Activated T-cell treated with anti-CD3 and anti-CD28 coated beads, Interleukin-2, amount 50 U/mL, for 48 hours (primary cell): ENCODE measurements at places on chromosomes 3 and 15.

DNA sequence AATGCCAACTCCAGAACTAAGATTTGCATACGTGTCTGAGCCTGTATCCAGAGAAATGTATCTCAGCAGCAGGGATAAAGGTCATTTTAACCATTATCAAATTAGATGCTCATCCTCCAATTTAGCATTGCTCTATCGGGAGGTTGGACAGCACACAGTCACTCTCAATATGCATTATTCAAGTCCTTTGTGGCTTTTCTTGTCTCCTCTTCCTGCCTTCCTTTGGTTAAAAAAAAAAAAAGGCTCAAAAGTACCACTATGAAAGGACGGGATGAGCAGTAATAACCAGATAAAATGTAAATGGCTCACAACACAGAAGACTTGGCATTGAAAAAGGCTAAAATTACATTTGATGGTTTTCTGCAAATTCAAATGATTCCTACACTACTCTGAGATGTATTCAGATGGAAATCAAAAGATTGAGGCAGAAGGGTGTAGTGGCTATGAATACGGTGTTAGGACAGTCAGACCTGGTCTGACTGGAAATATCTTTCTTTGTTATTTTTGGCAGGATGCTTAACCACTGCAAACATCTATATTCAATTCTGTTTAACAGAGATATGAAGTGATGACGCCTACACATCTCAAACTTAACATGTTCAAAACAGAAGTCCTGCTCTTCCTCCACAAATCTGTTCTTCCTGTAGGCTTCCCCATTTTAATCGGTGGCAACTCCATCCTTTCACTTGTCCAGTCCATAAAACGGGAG lies 109.6 kb downstream of the ADAMTS9 start:
- DNase-seq: no peak

- DNase-seq: no peak
Measured at GRCh38 chr3:63585927-63586326, 66.5 kb upstream of the SNTN start.

DNA sequence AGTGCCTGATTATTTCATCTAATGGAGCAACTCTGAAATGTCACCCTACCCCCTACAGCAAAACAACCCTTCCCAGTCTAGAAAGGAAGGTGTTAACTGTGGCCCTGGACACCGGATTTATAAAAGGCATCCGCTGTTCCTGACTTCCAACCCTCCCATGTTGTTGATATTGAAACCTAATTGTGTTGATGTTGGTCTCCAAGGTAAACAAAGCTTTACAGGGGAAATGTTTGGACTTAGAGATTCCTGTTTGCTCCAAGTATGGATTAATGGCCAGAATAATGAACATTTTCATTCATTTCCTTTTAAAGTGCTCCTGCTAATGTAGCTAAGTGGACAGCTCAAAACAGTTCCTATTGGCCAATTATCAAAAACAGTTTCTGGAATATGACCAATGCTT lies 19.4 kb upstream of the LMCD1 start:
- no peak for DNase-seq

- DNase-seq: no peak
Measured at GRCh38 chr15:86481720-86482119, 402.0 kb downstream of the AGBL1 start.

DNA sequence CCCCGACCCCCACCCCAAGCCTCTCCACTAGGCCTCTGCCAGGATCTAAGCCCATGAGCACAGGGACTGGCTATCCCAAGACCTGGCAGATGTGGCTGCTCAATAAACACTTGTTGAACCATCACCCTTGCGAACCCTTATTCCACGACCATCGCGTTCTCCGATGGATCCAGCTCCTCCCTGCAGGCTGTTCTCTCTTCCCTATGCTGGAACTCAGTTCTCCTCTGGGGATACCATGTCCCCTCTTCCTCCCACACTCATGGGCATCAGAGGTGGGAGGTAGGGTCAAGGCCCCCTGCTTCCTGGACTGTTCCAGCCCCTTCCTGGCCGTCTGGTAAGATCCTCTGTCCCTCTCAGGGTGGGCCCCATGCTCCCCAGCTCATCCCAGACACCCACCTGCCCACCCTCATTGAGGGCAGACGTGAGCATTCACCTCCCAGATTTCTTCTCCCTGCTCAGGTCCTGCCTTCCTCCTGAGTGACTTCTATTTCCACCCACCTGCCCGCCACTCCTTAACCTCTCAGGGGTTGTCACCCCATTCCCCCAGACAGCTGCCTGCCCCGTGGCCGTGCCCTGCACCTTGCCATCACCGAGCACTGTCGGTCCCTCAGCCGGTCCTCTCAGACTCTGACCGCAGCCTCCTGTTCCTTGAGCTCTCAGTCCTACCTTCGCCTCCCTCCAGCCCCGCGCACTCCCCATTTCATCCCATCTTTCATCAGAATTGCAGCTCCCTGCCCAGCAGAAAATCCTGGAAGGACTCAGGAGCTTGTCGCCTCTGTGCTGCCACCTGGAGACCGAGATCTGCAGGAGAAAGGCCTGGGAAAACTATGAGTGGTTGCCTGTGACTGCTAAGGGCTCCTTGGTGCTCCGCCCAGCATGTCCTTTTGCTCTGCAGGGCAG lies 42.0 kb downstream of the PML start:
- DNase-seq: no peak

DNA sequence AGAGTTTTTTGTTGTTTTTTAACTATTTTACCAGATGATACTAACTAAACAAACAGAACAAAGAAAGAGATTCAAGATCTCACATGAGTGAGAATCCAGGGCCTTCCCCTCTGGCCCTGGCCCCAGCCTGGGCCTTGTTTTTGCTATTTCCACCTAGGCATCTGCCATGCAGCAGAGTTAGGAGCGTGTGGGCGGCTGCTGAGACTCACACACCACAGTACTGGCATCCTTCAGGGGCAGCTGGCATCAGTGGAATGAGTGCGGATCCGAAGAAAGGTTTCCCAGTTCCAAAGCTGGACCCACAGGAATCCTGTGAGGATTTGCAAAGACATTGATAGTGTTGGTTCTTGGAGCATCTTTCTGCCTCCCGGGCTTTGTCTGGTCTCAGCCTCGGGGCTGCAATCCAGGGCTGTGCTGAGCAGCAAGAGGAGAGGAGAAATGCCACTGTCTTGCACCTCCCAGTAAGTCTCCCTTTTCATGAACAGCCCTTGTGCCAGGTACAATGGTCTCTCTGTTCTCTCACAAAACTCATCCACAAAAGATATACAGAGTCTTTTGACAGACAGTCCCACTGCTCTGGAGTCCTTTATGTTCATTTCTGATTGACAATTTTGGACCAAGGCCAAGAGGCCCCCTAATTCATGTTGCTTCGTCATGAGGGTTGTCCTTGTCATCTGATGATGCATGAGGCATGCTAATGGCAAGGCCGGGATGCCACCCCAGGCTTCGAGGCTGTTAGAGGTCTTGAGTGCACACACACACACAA lies 46.6 kb downstream of the APH1B start:
- DNase-seq: no peak

DNA sequence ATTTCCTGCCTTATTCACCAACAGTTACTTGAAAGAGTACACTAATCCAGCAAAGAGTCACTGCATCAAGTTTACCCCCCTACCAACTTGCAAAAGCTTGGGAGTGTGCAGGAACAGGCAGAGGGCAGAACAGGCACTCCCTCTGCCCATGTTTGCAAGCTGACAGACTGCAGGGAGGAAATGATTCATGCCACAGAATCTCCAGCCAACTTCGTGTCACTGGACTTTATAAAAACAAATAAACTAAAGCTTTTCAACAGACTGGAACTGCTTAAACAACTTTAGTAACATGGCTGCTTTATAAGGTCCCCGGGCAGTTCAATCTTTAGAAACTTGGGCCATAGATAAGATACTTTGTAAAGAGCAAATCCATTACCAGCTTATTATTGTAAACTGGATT lies 129.5 kb downstream of the THRB start:
- DNase-seq: no peak

GRCh38 chr15:66515901-66516322 lies 10.8 kb downstream of the ZWILCH start:
- no peak for DNase-seq

DNA sequence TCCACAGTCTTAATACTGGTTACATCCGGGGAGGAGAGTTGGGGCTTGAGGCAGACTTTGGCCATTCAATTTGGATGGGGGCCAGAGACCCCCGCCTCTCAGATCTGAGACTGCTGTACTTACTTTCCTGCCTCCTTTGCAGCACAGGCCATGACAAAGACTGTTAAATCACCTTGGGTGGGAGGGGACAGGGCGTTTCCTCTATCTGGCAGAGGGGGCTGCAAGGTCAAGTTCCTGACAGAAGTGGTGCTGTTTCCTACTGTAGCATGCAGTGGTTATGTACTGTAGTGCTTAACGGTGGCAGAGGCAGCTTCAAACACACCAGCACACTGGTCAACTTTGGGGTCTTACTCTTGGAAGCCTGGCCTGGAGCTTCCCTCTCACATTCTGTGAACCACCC lies 261.2 kb upstream of the LRRFIP2 start:
- DNase-seq: no peak

GRCh38 chr3:66326340-66326739 lies 105.5 kb downstream of the SLC25A26 start:
- DNase-seq: no peak

DNA sequence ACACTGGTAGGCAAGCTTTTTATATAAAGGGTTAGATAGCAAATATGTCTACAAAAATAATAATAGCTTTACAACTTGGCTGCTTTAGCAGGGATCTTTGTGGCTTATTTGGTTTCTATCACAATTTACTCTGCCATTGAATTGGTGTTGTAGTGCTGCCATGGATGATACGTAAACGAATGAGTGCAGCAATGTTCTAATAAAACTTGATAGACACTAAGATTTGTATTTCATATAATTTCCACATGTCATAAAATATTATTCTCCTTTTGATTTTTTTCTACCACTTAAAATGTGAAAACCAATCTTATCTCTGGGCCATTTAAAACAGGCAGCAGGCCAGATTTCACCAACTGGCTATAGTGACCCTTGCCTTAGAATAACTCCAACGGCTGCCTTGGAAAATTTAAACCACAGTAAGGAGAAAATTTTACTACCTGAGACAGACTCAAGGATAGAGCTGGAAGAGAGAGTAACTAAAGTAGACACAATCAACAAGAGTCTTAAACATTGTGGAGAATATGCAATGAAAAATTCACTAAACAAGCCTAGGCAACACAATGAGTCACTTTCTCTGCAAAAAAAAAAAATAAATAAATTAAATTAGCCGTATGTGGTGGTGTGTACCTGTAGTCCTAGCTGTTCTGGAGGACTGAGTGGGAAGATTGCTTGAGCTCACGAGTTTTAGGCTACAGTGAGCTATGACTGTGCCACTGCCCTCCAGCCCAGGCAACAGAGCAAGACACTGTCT lies 8.1 kb downstream of the NPHP3 start:
- no peak for DNase-seq

GRCh38 chr3:3110299-3110630 lies at the start of gene IL5RA:
Gene IL5RA (minus strand): TSS chr3:3110374. CDS start chr3:3104984, 5,390 bp downstream.
- DNase-seq: no peak

GRCh38 chr15:85354461-85354860 lies 25.9 kb upstream of the AKAP13 start:
- no peak for DNase-seq

DNA sequence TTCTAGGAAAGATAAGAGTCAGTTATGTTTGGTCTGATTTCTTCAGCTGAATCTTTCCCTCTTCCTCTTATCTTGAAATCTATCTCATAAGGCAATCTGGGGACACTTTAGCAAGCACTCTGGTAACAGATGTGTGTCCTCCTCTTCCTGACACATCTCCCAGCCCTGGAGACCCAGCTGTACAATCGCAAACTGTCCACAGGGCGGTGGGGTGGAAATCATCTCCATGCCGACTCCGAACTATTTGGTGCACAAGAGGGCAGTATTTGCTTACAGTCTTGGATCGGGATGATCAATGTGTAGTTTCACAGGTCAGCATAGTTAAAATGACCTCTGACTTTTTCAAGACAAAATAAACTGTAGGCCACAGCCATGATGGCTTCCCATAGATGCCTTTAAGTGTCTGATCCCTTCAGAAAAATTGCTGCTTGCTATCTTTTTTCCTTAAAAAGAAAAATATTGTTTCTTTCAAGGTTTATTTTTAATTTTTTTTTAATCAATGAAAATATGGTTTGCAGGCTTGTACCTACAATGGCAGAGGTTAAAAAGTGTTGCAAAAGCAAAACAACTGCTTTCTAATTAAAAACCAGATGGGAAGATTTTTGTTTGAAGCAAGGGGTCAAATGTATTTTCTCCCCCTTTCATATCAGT lies 17.7 kb downstream of the EEFSEC start:
- no peak for DNase-seq

GRCh38 chr15:22956978-22957260 lies 23.2 kb downstream of the CYFIP1 start:
- no peak for DNase-seq

GRCh38 chr3:51353691-51354090 lies 31.4 kb upstream of the MANF start:
- DNase-seq: no peak

GRCh38 chr3:11228041-11228440 lies 44.2 kb upstream of the ATG7 start:
- DNase-seq: no peak

DNA sequence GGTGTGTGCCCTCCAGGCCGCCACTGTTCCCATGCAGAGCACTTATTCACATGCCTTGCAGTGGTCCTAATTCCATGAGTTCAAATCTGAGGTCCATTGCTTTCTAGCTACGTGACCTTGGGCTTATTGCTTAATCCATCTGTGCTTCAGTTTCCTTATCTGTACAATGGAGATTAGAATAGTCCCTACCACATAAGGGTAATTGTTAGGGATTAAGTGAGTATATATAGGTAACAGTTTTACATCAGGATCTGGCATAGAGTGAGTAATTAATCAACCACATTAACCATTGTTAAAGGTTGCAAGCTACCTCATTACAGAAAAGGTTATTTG lies 7.6 kb downstream of the CPN2 start:
- DNase-seq: no peak

DNA sequence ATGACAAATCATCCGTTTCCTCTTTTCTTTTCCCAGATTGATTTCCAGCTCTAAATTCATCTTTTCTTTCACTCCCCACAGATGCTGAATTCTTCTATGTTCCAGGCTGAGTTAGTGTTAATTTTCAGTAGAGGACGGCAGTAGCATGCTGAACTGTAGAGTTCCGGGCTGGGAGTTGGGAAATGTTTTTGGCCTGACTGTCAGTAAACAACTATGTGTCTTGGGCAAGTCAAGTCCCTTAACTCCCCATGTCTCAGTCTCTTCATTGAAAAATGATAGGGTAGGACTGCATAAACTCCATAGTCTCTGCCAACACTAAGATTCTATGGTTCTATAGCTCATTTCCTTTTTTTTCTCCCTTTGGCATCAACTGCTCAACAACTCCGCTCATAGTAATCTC lies 333.9 kb downstream of the TIGIT start:
- DNase-seq: no peak

DNA sequence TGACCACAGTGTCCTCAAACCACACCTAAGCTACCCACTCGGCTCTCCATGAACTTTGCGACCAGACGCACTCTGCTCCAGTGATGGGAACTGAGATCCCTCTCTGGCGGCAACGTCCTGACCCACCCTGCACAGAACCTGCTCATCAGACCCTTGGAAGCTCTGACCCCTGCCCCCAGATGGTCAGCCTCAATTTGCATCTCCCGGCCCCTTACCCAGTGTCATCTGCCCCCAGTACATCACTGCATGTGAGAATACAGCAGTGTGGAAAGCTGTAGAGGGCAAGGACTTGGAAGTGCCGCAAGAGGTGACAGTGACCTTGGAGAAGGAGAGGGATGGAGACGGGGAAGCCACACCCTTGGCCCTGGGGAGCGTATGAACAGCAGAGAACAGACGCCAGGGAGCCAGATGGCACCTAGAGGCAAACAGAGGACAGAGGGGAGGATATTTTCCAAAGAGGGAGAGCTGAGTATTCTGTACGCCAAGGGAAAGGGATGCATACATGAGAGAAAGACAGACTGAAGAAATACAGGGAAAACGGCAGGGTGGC lies 192.0 kb downstream of the XXYLT1 start:
- DNase-seq: no peak

- DNase-seq: peak; percentile 89
Measured at GRCh38 chr3:141441381-141442364, 45.2 kb upstream of the RASA2 start.
